ENCODE measurements at places on chromosomes 4 and X.
A peak's percentile ranks its signal among the peaks of the same experiment; 100 is the strongest.

- no peak for DNase-seq
Observed at GRCh38 chr4:121712001-121712651, 15.3 kb upstream of the ANXA5 start.

DNA sequence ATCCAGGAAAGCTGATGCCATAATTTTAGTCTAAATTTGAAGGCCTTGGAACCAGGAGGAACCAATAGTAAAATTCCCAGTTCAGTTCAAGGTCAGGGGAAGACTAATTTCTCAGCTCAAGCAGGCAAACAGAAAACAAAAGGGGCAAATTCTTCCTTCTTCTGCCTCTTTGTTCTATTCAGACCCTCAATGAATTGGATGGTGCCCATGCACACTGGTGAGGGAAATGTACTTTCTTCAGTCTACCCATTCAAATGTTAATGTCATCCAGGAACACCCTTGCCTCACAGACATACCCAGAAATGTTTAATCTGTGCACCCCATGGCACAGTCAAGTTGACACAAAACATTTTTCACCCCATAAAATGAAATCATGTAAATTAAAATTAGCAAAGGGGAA is 1851.2 kb upstream of the ADGRL3 start:
- DNase-seq: no peak

DNA sequence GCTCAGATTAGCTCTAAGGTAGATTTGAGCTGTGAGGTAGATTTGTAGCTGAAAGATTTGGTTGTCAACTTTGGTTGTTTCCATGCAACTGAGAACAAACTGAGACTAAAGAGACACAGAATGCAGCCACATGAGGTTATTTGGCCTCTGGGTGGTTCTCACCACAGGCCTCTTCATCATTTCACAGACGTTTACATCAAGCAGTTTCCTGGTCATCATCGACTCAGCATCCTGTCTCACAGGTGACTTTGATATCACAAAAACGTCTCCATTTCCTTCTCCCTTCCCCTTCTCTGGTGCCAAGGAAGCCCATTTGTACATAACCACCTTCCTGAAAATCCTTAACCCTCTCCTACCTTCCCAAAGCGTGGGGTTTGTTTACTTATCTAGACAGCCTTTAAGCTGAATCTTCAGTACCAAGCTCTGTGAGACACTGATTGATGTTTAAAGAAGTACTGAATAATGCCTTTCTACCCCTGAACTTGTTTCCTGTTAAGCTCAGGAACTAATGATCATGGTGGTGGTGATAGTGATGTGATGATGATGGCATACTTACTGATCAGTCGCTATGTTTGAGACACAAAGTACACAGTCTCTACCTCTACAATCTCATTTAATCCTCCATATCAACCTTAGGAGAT is 81.9 kb downstream of the FAM114A1 start:
- DNase-seq: peak; percentile 60

GRCh38 chrX:121761845-121762244 is 714.4 kb downstream of the GLUD2 start:
- DNase-seq: no peak

DNA sequence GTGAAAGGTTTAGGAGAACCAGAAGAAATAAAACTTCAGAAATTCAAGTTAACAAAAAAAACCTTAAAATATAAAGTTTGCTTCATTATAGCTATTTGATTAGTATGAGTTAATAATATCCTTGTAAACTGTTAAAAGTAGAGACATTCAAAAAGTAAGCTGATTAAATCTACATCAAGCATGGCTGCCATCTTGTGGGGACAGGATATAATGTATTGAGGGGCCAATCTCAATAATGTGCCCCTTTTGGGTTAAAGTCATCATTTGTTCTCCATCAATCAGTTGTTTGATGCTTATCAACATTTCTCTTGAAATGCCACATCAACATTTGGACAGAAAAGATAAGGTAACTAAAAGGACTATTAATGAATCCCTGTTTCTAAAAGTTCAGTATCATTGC is 4.6 kb upstream of the GRID2 start:
- no peak for DNase-seq

- peak; percentile 2 for DNase-seq
Observed at GRCh38 chrX:13397878-13398818, 78.3 kb upstream of the ATXN3L start.

DNA sequence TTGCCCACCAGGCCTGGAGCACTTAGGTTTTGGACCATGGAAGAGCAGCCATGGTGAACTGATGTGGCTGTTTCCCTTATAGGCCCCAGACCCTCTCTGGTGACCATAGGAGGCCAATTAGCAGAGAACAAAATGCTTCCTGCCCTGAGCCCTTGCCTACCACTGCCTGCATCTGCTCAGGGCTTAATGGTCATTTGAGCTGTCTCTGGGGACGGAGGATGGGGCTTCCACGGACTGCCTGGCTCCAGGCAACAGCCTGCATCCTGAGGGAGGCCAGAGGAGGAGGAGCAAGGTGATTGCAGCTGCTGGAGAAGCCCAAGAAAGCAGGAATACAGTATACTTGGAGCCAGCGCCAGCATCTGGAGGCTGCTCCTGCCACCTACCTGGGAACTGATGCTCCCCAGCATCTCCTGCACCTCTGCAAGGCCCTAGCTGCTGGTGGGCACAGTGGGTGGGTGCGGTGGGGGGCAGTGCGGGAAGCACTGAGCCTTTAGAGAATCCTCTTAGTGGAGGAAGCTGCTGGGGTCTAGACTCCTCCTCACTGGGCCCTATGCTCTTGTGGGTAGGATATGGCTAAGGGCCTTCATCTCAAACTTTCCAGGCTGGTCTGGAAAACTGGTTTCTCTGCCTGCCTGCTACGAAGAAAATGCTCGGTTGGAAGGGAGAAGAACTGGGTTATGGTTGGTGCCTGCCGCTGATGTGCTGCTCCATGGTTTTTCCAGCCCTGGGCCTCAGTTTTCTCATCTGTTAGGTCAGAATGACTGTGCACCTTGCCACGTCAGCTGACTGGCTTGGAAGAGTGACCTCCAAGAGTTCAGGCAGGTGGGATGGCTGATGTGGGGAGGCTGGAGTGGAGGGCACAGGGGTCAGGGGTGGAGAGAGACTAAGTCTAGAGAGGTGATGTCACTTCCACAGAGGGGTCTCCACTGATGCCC is 158.8 kb upstream of the PJA1 start:
- no peak for DNase-seq

GRCh38 chr4:140115140-140115539 is 38.8 kb downstream of the MAML3 start:
- no peak for DNase-seq

GRCh38 chrX:148417934-148418333 is 82.5 kb upstream of the AFF2 start:
- no peak for DNase-seq

DNA sequence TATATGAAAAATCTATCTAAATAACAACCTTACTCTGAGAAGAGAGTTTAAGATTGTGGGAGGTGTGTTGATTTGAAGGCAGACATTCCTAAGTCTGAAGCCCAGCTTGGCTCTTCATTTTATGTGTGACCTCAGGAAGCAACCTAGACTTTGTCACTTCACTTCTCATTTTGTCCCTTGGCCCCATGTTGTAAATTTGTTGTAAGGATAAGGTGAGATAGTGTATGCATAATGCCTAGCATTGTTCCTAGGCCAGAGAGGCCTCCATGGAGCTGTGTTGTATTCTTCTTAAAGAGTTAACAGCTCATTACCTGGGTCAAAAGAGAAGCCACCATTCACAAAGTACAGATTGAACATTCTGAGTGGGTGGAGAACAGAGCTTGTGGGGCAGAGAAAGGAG is 1084.4 kb upstream of the SLIT2 start:
- DNase-seq: no peak

DNA sequence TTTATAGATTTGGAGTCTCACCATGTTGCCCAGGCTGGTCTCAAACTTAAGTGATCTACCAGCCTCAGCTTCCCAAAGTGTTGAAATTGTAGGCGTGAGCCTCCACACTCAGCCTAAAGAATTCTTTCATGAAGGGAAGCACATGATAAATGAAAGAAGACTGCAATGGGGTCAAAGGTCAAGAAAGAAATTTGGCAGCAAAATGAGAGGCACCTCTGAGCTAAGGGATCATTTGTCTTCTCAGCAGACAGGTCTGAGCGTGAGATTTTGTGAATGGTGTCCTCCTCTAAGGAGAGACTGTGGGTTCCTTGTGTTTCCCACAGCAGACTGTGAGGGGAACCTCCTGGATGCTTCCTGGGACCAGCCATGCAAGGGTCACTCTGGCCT is 57.5 kb upstream of the EGFL6 start:
- DNase-seq: no peak

DNA sequence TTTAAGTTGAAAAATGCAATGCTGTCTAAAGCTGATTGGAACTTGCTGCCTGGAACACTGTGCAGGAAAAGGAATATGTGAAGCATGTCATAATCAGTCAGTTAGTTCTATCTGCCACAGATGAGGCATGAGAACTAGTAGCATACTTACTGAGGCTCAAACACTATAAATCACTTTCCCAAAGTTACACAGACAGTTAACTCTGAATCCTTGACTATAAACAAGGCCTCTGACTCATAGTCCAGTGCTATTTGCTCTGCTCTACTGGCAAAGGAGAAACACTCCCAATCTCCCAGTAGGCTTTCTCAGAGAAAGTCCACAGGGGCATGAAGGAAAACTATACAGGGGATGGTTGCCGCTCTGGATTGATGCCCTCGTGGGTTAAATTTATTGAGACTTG is 2078.4 kb upstream of the TENM3 start:
- DNase-seq: no peak

DNA sequence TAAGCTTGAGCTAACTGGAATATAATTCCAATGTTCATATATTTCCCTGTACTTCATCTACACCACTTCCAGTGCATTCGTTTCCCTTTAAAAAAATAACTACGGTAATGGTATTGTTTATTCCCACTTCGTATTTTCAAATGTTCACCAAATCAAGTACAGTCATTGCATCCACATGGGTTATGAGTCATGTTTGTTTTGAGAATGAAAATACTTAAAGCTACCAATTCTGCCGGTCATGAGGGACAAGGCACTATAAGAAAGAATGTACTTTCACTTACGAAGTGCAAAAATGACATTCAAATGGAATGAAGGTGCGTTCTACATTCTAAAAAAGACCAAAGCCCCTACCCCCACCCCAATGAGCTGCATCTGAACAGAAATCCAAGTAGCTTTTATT is 174.4 kb upstream of the FGF13 start:
- no peak for DNase-seq

DNA sequence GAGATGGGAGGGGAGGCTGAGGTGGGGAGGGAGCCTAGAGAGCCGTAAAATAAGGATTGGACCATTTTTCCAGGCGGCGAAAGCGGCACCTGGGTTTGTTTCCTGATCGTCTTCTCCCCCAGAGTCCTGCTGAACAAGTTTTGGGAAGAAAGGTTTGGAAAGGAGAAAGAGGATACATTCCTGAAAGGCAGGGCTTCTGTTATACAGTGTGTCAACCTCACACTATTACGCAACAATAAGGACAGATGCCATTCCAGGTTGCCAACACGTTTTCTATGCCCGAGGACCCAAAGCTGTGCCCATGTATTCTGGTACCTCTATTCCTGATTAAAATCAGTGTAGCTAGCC is 658 bp downstream of the SCOC start:
- no peak for DNase-seq

GRCh38 chr4:42501624-42502401 is 104.5 kb downstream of the SHISA3 start:
- DNase-seq: no peak

DNA sequence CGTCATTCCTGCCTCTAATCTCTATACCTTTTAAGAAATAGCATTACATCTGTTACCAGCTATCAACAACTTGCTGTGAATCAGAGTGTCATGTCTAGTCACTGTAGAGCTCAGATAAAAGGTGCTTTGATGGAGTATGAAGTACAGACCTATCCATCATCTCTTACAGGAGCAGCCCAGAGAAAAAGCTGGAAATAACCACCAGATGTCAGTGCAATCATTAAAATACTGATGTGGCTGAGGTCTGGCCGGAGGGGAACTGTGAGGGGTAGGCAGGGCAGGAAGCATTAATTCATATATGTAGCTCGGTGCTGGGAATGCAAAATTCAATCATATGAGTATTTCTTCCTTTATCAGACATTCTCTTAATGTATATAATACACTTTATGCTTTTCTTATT is 100.6 kb downstream of the AKAP4 start:
- DNase-seq: no peak

GRCh38 chrX:68844581-68844980 is 15.8 kb downstream of the EFNB1 start:
- no peak for DNase-seq

DNA sequence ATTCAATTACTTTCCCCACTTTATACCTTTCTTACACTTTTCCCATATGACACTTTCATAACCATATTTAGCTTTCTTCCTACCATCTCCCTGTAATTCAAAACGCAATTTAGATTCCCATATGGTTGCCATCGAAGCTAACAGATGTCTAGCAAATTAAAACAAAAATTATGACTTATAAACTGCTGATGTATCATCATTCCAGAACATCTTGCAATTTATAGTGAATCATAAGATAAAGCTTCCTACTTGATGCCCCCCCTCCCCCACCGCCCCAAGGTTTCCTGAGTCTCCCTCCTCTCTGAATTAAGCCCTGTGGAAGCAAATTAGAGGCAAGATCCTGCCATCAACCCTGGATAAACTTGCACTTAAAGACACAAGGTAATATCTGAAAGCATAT is 5.4 kb downstream of the TSPAN5 start:
- no peak for DNase-seq

GRCh38 chrX:17542123-17542522 is 167.1 kb downstream of the NHS start:
- no peak for DNase-seq

GRCh38 chr4:16437836-16438235 is 211.6 kb upstream of the TAPT1 start:
- DNase-seq: no peak

GRCh38 chr4:32884198-32884597 is 2164.0 kb downstream of the PCDH7 start:
- no peak for DNase-seq

DNA sequence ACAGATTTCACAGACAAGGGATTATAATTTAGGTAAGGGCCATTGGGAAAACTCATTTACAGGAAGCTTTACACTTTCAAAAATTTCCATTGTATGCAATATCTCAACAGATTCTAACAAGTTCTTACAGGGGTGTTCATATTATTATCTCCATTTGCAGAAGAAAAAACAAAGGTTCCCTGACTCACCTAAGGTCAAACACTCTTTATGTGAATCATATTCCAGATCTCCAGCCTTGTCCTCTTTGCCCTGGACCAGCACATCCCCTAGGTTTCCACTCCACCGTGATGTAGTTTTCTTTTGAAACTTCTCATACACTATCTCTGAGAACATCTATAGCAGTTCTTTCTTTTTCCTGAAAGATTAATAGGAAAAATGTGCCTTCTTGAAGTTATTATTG is 96.4 kb upstream of the HS3ST1 start:
- no peak for DNase-seq

DNA sequence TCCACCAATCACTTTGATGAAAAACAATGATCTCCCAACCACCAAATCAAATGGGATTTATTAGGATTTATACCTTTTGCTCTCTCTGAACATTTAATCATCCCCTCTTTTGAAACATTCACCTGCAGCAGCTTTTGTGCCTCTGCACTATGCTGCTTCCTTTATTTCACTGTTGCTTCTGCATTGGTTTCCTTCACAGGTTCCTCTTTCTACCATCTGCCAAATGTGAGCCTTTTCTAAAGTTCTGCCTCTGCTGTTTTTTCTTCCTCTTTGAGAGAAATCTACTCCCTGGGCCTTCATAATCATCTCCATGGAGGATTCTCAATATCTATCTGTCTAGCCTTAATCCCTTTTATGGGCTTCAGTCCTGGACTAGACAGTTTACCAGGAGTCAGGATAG is 24.7 kb downstream of the CUL4B start:
- no peak for DNase-seq

GRCh38 chr4:38924353-38924752 is 56.7 kb downstream of the FAM114A1 start:
- DNase-seq: no peak

GRCh38 chrX:13489454-13489853 is 79.9 kb upstream of the EGFL6 start:
- no peak for DNase-seq

All from CD4-positive, alpha-beta T cell treated with Interleukin-15 for 4 hours (primary cell).